MCF 10A (cell line): ENCODE measurements at places on chromosomes 3 and 15.
A peak's percentile ranks its signal among the peaks of the same experiment; 100 is the strongest.

- H3K27ac ChIP-seq: no peak overlapping the region
- no peaks in the 10 kb centered on the region for H3K36me3 ChIP-seq
- H3K27me3 ChIP-seq: no peaks in the 10 kb centered on the region
- no peak overlapping the region for H3K4me3 ChIP-seq
- DNase-seq: no peak
- H3K4me1 ChIP-seq: no peaks in the 10 kb centered on the region
Observed at GRCh38 chr3:71611099-71611498, 27.6 kb upstream of the FOXP1 start.

DNA sequence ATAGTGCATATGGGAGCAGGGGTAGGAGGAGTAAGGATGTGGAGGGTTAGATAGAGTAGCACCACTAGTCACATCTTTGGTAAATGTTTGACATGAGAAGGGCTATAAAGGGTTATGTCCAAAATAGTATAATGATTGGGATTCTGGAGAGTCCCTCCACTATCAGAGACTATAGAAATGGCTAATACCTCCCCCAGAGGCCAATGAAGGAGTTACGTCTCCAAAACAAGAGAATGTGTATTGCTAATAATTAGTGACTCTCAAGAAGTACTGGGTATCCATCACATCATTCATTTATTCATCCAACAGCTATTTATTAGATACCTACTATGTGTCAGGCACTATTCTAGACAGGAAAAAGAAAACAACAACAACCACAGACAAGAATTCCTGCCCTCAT is 203.7 kb upstream of the UMPS start:
- H3K4me3 ChIP-seq: no peak overlapping the region
- no peak overlapping the region for H3K27ac ChIP-seq
- H3K27me3 ChIP-seq: peaks cover 70% of the 10 kb centered on the region
- H3K4me1 ChIP-seq: no peaks in the 10 kb centered on the region

DNA sequence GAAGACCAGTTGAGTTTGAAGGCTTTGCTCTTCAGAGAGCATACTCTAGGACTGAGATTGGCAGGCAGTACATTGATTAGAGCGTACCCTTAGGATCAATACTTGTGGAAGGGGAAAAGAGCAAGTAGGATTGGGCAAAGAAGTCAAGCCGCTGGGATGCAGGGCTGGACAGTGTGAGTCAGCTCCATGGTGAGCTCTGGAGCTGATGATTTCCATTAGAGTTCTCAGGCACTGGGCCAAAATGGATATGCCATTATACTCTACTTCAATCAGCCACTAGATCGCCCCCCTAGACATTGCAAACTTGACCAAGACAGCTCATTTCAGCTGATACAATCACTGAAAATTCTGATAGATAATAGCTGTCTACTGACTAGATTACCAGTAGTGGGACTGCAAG is 432.7 kb upstream of the ALCAM start:
- no peaks in the 10 kb centered on the region for H3K36me3 ChIP-seq
- no peak overlapping the region for H3K4me3 ChIP-seq
- no peak for DNase-seq

GRCh38 chr3:11566916-11567315 is 76.8 kb downstream of the VGLL4 start:
- no peaks in the 10 kb centered on the region for H3K27me3 ChIP-seq
- peaks cover 27% of the 10 kb centered on the region for H3K4me1 ChIP-seq
- H3K27ac ChIP-seq: no peak overlapping the region
- H3K4me3 ChIP-seq: no peak overlapping the region
- DNase-seq: no peak
- peaks cover 30% of the 10 kb centered on the region for H3K36me3 ChIP-seq

DNA sequence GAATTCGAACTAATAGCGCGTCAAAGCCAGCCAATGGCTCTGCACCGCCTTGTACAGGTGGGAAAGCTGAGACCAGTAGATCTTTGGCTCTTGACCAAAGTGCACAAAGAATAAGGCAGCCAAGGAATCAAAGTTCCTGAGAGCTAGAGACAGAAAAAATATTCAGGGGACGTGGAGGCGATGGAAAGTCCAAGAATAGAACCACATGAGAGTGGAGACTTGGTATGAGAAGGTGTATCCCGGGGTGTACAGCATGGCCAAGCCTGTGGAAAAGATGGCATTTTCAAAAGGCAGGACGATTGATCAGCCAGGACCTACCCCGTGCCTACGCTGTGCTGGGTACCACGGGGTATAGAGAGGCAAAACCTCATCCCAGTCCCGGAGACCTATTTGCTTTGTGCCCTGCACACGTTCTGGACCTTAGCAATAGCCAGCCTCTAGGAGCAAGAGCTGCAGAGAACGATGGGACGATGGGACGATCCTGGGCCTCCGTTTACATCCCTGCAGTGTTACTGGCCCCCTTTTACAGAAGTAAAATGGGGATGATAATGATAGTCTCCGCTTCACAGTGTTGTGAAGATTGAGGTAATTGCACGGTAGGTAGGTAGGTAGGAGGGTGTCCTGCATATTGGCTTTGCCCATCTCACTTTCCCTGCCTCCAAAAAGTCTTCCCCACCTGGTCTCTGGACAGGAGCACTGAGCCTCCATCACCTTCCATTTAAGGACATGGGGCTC is 583 bp upstream of the RBSN start:
- no peaks in the 10 kb centered on the region for H3K27me3 ChIP-seq
- peaks cover 18% of the 10 kb centered on the region for H3K36me3 ChIP-seq
- H3K27ac ChIP-seq: peak overlapping the region; percentile 82
- H3K4me3 ChIP-seq: peak overlapping the region; percentile 84

DNA sequence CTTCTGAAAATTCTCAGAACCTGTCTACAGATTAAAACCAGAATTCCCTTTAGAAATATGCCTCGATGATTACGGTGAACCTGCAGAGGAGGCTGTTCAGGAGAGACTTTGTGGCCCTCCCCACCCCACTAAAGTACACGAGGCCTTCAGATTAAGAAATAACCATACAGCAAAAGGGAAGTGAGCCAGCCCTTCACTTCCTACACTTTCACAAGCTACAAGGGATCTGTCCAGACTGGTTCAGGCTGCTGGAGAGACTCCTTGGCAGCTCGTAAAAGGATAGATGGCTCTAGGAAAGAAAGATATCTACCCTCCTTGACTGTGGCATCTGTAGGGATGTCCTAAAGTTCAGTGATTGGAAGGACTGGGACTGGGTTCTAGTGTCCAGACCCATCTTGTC is 102.6 kb downstream of the ALDH1A2 start:
- H3K36me3 ChIP-seq: no peaks in the 10 kb centered on the region
- peaks cover 14% of the 10 kb centered on the region for H3K4me1 ChIP-seq
- DNase-seq: peak; percentile 56
- no peak overlapping the region for H3K4me3 ChIP-seq
- H3K27ac ChIP-seq: peak overlapping the region; percentile 51

GRCh38 chr3:142609136-142609535 is 12.9 kb downstream of the PLS1 start:
- no peaks in the 10 kb centered on the region for H3K27me3 ChIP-seq
- DNase-seq: no peak
- H3K4me3 ChIP-seq: no peak overlapping the region
- no peaks in the 10 kb centered on the region for H3K36me3 ChIP-seq
- no peak overlapping the region for H3K27ac ChIP-seq
- H3K4me1 ChIP-seq: peaks cover 9% of the 10 kb centered on the region

DNA sequence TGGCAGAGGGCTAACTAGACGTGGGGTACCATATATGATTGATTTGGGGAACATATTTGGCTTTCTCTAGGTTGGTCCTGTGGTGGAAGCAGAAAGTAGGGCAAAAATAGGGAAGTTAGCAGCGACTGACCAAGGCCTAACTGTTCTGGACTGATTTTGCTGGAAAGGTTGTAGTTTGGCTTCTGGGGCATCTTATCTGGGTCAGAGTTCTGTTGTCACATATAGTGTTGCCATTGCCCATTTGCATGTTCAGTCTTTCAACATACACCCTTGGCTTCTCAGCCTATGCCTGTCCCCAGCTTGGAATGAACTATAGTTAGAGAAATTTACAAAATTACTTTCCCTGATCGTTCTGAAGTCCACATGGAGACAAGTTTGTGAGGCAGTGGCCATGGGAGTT is 426.5 kb downstream of the TBC1D5 start:
- H3K27me3 ChIP-seq: no peaks in the 10 kb centered on the region
- H3K4me1 ChIP-seq: no peaks in the 10 kb centered on the region
- no peak overlapping the region for H3K4me3 ChIP-seq
- no peak overlapping the region for H3K27ac ChIP-seq
- H3K36me3 ChIP-seq: no peaks in the 10 kb centered on the region

- DNase-seq: no peak
- no peaks in the 10 kb centered on the region for H3K27me3 ChIP-seq
- H3K36me3 ChIP-seq: no peaks in the 10 kb centered on the region
- H3K4me1 ChIP-seq: peaks cover 49% of the 10 kb centered on the region
Observed at GRCh38 chr3:115792206-115792955, 169.1 kb downstream of the GAP43 start.

DNA sequence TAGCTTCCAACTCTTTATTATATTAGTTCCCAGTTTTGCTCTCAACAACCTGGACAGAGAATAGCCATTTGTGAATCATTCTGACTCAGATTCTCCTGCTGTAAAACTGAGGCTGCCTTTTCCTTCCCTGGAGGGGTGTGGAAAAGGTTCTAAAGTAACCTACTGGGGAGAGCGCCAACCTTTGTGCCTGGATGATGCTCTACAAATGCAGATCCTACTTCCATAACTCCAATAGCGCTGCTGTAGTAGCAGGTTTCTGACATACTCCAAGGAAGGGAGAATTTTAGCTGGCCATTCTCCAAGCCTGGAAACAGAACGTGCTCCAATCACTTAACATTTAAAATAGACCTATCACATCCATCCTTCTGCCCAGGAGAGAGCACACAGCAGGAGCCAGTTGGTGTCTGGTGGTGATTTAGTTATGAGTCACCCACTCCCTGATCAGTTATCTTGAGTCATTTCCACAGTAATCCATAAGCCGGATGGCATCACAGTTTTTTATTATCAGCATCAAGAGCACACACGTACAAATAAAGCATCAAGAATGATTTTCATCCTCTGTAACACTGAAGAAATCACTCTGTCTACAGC is 38.3 kb downstream of the MYH15 start:
- peak; percentile 82 for DNase-seq
- no peak overlapping the region for H3K4me3 ChIP-seq
- H3K27ac ChIP-seq: peak overlapping the region; percentile 55
- H3K4me1 ChIP-seq: peaks cover 21% of the 10 kb centered on the region
- H3K27me3 ChIP-seq: no peaks in the 10 kb centered on the region

DNA sequence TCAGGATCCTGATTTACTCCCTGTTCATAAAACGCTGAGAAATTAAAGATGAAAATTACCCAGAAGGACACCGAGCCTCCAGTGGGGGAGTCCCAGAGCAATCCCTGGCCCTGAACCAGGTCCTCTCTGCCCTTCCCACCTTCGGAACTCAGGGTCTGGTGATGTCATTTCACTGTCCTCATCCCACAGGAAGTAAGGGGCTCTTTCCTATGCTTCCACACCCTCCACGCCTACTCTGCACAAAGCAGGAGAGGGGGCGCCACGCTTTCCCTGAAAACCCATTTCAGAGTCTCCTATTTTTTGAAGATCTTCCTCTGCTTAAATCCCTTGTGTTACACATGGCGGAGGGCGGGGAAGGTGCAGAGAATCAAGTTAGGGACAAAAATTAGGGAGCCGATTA is 18.8 kb downstream of the MEGF11 start:
- no peak overlapping the region for H3K27ac ChIP-seq
- peaks cover 25% of the 10 kb centered on the region for H3K27me3 ChIP-seq
- no peak for DNase-seq
- H3K4me1 ChIP-seq: no peaks in the 10 kb centered on the region
- no peaks in the 10 kb centered on the region for H3K36me3 ChIP-seq

DNA sequence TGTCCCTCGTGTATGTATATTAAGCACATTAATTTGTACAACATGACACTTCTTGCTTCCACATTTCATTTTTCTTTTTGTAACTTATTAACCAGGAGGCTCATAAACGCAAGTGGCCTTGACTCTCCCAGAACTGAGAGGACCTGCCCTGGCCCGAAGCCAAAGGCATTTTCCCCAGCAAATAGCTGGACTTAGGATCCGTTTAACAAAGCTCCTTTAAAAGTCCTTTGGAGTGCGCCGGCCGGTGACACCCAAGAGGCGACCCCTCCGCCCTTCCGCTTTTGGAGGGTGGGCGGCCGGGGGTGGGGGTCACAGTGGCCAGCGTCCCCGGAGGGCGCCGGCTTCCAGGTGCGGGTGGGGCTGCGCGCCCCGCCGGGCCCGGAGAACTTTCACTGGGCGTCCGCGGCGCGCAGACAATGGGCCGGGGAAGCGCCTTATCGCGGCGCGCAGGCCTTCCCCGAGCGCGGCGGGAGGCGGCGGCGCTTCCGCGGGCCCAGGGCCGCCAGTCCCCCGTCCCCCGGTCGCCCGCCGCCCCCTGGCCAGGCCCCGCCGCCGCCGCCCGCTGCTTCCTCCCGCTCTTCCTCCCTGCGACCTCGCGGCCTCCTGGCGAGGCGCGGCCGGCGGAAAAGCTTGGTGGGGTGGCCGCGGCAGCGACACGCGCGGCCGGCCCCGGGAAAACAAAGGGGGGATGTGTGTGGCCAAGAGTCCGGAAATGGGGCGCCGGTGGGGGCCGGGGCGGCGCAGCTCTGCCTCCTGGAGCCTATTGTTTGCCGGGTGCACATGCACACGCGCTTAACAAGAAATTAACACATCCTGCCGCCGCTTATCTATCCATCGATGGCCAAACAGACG is 613.4 kb downstream of the MCTP2 start:
- no peak for DNase-seq
- no peaks in the 10 kb centered on the region for H3K27me3 ChIP-seq
- H3K27ac ChIP-seq: no peak overlapping the region
- H3K36me3 ChIP-seq: no peaks in the 10 kb centered on the region

DNA sequence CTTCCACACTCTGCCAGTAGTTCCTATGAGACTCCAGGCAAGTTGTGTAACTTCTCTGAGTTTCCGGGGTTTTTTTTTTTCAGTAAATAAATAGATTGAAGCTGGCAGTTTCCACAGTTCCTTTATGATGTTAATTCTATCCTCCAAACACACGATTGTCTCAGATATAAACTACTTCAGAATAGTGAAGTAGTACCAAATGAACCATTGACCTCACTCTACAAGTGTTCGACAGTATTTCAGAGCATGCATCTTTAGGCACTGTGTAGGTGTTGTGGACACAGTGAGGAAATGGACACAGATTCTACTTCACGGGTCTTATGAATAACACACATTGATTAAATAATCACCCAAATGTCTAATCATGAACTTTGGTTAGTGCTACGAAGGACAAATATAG is 136.1 kb upstream of the IGSF10 start:
- no peaks in the 10 kb centered on the region for H3K4me1 ChIP-seq
- H3K27me3 ChIP-seq: no peaks in the 10 kb centered on the region
- H3K27ac ChIP-seq: no peak overlapping the region
- no peaks in the 10 kb centered on the region for H3K36me3 ChIP-seq
- DNase-seq: no peak

DNA sequence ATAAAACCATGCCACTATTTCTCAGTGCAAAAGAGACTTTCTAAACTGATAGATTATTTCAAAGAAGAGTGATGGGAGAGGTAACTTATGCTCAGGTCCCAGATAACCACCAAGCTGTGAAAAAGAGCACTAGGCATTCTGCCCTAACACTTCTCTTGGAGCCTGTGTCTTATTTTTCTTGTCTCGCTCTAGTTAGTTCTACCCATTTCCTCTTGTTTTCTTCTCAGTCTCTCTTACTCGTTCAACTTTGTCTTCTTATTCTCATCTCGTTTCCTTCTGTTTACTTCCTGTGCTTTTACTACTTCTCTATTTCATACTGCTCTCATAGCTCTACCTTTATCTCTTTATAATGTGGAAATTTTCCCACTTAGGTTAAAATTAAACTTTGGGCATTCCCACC is 91.8 kb upstream of the CGNL1 start:
- no peak overlapping the region for H3K27ac ChIP-seq
- H3K27me3 ChIP-seq: no peaks in the 10 kb centered on the region
- peaks cover 53% of the 10 kb centered on the region for H3K36me3 ChIP-seq
- no peaks in the 10 kb centered on the region for H3K4me1 ChIP-seq

GRCh38 chr15:45121706-45122417 is 7.7 kb downstream of the DUOXA2 start:
- H3K27me3 ChIP-seq: peaks cover 21% of the 10 kb centered on the region
- H3K4me3 ChIP-seq: no peak overlapping the region
- no peaks in the 10 kb centered on the region for H3K36me3 ChIP-seq
- no peak overlapping the region for H3K27ac ChIP-seq
- DNase-seq: peak; percentile 72
